Osteocyte (in vitro differentiated cells): ENCODE measurements at places on chromosomes 11 and 22.

GRCh38 chr11:108825381-108825780 is 160.5 kb downstream of the DDX10 start:
- no peak for DNase-seq

GRCh38 chr22:38109371-38110001 is 998 bp downstream of the BAIAP2L2 start:
- DNase-seq = no peak

GRCh38 chr22:47444746-47445065 is 682.3 kb downstream of the TBC1D22A start:
- DNase-seq = peak; percentile 69

GRCh38 chr11:12642806-12643428 is 31.3 kb upstream of the TEAD1 start:
- no peak for DNase-seq

DNA sequence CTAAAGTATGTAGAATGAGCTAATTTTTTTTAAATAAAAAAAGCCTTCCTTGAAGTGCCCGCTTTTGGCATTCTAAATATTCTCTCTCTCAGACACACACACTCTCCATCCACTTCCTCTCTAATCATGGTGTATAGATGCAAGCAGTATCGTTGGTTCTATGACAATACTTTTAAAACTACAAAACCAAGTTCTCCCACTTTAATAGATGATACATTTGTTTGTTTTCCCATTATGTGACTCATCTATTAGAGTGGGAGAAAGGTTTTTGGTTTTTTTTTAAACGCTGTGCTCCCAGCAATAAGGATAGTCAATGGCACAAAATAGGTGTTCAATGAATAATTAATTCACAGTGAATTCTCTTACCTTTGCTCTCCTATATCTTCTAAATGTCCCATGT is 44.6 kb downstream of the FZD4 start:
- no peak for DNase-seq
